ENCODE measurements at places on chromosomes 7 and 10.

DNA sequence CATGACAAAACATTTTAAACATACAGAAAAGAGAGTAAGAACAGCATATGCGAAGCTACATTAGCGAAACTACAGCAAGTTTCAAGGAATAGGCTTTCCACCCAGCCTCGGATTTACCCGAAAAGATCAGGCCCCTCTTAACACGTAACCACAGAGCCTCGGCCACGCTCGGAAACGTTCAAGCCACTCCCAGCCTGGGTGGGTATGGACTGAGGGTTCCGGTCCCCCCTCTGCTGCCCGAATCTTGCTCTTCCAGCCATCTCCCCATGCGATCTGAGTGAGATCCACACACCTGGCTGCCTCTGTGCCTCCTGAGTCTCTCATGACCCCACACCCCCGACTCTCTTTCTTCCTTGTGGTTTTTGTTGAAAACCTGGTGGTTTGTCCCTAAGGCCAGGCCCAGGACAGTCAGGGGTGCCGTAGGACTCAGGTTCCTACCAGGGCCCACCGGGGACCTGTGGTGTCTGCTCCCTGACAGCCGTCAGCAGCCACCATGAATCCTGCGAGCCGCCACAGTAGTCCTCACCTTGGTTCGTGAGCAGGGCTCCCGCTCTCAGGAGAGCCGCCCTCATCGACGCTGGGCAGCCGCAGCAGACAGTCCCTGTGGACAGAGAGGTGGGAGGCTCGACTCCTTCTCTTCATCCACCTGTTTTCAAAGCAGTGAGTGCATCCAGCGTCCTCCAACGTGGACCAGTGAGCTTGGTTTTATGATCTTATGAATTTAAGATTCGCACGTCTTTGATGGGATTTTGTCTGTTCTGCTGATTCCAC, 18.5 kb downstream of the KNDC1 start:
- no peak for DNase-seq

DNA sequence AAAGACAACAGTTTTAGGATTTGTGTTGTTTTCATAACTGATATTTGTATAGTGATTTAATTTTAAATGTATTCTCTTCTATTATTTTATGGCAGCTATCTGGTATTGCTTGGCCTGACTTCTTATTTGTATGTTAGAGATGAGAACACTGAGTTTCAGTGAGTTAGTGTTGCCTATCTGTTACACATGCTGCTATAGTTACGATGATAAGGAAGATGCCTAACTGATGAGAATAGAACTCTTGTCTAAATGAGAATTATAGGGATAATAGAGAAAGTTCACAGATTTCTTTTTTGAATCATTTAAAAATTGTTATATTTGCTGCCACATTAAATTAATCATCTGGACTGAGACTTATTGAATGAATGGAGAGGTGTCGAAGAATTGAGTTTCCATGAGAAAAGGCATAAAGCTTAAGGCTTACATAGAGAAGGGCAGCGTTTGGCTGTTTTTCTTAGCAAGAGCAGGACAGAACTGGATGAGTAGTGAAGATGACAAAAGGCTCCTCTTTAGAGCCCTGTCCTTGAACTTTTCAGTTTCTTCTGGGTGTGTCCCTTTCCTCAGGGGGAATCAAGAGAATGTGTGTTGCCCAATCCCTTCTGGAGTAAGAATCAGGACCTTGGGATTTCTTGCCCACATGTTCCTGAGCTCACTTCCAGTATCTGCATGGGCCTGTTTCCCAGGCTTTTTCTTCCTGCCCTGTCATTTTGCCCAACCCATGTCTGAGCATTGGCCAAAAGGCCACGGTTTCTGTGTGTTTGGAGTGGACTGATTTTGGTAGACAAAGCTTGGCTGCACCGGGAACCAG, 195.6 kb upstream of the CSTF2T start:
- no peak for DNase-seq

GRCh38 chr10:104433669-104434068, 80.0 kb downstream of the CFAP58 start:
- no peak for DNase-seq

DNA sequence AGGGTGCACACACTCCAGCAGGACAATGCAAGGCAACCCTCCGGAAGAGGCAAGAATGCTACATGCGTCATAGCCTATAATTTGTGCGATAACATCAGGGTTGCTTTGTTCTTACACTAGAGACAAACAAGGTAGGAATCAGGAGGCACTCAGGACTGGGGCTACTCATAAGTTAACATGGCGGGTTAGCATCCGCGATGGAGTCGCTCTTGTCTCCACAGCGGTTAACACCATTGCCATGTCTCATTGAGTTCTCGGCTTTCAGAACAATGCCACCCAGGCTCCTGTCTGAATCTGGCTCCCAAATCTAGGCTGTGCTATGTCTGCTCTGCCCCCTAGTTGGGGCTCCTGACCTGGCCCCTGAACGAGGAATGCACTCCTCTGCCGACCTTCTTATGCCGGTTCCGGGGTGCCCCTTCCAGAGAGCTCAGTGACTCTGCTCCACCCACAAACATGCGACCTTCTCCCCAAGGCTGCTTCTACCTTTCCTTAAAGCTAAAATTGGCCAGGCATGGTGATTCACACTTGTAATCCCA, 24.9 kb upstream of the SLF2 start:
- DNase-seq: no peak

DNA sequence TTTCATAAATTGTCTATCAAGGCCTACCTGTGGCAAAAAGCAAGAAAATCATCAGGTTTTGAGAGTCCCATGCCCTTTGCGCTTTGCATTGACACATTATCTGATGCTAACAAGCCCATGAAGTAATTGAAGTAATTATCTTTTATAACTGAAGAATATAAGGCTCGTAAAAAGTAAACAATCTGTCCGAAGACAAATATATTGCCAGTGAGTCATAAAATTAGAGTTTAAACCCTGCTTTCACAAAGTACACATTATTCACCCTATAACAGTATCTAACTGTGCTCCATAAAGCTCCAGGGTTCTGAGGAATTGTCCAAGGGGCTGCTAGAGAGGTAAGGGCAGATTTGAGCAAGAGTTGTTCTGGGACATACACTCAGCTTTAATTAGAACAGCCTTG, 102.3 kb upstream of the PPP1R3A start:
- DNase-seq: no peak

DNA sequence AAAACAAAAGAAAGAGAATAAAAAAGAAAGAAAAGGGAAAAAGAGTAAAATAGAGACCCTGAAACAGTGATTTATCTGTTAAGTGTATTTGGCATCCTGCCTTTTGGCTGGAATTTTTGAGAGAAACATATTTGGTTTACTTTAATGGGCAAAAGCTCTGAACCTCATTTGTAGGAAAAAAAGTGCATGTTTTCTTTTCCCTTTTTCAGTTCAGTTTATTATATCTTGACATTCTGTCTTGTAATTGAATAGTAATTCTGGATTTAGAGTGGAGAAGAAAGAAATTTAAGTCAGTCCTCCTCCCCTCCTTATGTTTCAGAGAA, 69.5 kb downstream of the ARID5B start:
- no peak for DNase-seq

- DNase-seq: no peak
Observed at GRCh38 chr10:99303899-99304861, 25.0 kb upstream of the CNNM1 start.

DNA sequence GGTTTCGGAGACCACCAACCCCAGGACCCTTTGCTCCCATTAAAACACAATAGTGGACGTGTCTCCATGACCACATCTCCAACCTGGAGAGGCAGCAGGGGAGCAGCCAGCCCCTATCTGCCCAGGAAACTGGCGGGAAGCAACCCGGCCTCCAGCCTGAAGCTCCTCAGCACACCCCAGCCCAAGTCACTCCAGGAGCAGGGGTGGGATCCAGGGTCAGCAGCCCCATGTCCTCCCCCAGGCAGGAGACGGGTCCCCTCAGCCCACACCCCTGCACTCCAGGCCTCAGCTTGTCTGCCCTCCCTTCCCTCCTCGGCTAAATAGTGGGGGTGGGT, 601 bp downstream of the ADAM8 start:
- DNase-seq: no peak

DNA sequence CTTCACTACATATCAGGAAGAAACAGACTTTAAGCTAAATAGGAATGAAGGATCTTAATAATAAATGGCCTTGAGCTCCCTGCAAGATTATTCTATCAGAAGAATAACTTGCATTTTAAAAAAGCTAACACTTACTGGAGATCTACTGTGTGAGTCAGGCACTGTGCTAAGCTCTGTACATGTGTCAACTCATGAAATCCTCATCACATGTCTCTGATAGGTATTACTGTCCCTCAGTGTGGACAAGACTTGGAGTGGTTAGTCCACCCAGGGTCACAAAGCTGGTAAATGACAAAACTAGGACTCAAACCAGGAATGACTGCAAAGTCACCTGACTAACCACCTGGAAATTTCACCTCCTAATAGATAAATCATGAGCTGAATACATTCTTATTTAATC, 57.1 kb upstream of the KCTD7 start:
- no peak for DNase-seq

- DNase-seq: no peak
Observed at GRCh38 chr10:121952226-121952625, 22.8 kb downstream of the NSMCE4A start.

- DNase-seq: no peak
Observed at GRCh38 chr10:89159761-89160160, 47.4 kb downstream of the CH25H start.

Measured in stimulated activated naive CD4-positive, alpha-beta T cell treated with Interleukin-2 at 50 U/mL for 16 hours (primary cell).